ENCODE measurements at places on chromosomes 1 and 21.

DNA sequence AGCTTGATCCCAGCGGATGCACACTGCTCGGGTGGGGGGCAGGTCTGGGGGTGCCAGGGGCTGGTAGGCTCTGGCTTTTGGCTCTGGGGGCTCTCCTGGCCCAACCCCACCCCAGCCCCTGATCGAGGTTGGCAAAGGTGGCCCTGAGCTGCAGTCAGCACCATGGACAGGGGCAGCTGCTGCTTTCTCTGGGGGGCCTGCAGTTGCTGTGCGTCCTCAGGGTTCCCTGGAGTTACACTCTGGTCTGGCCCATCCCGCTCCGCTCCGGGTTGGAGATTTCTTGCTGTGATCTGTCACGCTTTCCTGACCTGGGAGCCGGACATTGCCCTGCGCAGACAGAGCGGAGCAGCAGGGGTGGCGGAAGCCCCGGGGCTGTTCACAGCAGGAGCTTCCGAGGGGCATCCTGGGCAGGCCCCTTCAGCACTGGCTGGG is 8.0 kb upstream of the PLCH2 start:
- no peak for DNase-seq

DNA sequence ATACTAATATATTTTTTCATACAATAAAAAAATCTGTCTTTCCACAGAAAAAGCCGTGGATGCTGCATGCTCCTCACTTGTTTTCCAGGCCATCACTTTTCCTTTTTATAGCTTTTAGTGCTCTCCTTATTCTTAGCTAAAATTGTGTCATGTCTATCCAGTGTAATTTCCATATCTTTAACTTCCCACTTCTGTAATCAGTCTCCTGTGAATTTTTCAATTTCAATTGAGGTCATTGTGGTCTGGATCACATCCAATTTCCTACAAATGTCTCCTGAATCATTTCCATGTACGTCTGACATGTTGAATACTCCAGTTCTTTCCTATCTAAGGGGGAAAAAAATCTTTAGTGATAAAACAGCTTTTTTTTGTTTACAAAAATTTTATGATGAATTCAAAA is 838.2 kb upstream of the B3GALT2 start:
- DNase-seq: no peak

GRCh38 chr1:41464885-41465284 is 19.6 kb downstream of the EDN2 start:
- no peak for DNase-seq

DNA sequence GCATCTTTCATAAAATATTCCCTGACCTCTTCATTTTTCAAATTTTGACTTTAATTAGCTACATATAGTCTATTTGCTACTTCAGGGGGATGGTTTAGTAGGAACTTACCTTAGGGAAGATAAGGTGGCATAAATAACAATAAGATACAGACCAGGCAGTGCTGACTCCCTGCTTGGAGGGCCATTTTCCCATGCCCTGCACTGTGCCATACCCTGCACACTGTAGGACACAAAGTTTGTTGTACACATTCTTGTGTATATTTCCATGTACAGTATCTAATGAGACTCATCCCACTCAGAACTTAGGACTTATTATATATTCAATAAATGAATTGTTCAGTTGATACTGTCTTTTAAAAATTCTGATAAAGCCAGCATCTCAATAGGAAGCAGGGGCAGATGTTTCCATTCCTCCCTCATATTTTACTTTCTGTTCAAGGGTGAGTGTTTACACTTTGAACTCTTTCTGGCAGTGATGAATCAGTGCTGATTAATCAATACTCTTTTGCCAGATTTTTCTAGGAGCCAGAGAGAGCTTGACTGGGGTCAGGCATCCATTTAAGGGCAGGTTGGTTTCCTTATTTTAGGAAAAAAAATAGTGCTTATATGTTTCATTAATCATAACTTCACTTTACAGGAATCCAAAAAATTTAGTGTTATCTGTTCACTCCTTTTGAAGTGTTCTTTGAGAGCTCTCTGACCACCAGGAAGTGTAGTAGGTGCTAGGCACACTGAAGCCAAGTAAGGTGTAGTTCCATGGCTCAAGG is 30.6 kb downstream of the MPZL1 start:
- DNase-seq: no peak

- DNase-seq: no peak
These were observed 31.6 kb upstream of the UBE2U start for GRCh38 chr1:64171797-64172281.

DNA sequence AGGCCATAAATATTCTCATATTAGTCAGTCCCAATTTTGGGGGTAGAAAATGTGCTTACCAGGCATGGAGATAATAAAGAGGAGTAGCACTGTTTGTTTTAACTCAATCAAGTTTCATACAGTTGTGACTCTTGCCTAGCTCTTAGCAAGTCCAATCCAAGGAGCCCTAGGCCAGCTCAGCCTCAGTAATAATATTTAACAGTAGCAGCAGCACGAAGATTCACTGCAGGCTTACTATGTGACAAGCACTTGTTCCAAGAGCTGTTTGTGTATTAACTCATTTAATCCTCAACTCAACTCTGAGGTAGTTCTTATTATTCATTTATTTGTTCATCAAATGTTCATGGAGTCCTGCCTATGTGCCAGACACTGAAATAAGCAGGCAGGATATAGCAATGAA is 12.3 kb downstream of the CD58 start:
- DNase-seq: no peak

DNA sequence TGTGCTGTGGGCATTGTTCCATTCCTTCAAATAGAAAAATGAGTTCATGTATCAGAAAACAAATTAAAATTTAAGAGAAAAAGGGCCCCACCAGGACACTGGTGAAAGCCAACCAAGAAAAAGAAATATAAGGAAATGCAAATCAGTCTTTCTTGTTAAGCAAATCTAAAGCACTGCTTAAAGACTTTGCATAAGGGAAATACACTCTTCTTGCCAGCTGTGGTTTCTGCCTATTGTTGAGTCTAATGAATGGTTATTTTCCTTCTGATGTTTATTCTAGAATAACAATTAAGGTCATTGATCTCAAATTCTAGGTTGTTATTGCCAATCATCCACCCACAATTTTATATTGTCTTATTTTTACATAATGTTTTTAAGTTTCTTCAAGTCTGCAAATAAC is 158.6 kb upstream of the SNX7 start:
- DNase-seq: no peak

- DNase-seq: no peak
These were observed 50.5 kb upstream of the IKBKE start for GRCh38 chr1:206419783-206420182.

GRCh38 chr21:28229814-28230213 is 762.9 kb downstream of the LTN1 start:
- no peak for DNase-seq

GRCh38 chr1:218624052-218624451 is 278.9 kb downstream of the TGFB2 start:
- no peak for DNase-seq

DNA sequence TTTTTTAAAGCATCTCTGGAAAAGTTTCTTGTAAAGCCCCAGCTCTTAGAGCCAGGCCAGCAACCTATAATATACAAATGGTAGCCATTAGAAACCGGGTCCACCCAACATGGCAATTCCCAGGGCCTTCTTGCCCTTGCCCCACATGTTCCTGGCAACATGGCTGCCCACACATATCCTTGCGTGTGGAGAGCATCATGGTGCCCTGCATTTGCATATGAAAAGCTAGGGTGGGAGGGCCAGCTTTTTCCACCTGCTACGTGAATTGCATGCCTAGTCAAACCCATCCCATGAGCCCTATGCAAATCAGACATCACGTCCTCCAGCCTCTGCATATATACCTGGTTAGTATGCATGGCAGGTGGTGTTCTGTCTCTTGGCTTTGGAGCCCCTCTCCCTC is 88.2 kb downstream of the RABGAP1L start:
- DNase-seq: no peak

- no peak for DNase-seq
These were observed 192.2 kb downstream of the PLPP3 start for GRCh38 chr1:56387071-56387740.

GRCh38 chr21:37601027-37601426 is 234.5 kb downstream of the DYRK1A start:
- no peak for DNase-seq

- DNase-seq: no peak
These were observed 97.1 kb downstream of the MACF1 start for GRCh38 chr1:39301606-39302005.

DNA sequence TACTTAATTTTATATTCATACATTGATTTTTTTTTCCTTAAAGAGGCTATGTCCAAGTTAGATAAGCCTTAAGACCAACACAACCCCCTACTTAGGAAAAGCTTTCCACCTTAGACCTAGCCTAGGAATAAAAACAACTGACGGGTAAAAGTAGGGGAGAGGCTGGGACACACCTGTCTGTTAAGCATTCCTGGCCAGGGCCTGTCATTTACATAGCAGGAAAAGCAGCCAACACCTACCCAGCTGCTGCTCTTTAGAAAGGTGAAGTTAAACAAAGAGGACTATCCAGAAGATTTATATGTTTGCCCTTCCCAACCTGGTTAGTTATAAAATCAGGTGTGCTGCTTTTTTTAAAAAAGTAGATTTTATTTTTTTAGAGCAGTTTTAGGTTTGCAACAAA is 29.1 kb upstream of the SAMD13 start:
- no peak for DNase-seq

GRCh38 chr1:196701144-196701543 is 49.3 kb downstream of the CFH start:
- DNase-seq: no peak

DNA sequence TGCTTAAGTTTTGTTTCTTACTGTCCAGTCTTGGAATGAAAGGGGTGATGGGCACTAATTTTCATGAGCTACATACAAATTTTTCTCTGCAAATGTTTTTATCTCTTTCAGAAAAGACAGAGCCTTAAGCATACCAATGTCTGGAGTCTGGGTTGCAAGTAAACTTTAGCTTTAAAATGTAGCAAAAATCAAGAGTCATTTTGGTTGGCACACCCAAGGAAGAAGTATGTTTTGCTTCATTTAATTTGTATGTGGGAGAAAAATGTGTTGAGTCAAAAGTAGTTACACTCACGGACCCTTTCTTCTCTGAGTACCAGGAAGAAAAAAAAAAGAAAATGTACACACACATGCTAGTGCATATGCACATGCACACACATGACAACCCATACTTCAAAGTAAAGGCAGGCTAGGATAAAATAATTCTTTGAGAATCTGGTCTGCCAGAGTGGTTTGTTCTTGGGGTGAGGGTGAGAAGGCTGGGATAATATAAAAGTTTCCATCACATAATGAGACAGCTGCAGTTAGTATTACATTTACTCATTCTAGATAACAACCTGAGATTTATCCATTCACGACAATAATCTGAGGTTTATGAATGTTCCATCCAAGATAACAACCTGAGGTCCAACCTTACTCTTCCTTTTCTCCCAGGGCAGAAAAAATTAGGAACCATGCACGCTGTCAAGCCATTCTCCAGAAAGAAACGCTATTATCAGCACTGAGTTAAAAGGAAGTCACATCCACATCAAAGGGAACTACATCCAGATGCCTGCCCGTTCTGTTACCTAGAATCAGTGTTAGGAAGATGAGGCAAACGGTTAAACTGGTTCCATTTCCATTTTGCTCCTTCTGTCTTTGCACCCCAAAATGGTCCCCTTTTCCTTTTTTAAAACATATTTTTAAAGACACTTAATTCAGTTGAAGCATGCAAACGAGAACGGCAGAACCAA is 9.3 kb downstream of the DPYD start:
- DNase-seq: no peak
